ENCODE measurements at places on chromosomes 16 and 17.
A peak's percentile ranks its signal among the peaks of the same experiment; 100 is the strongest.

GRCh38 chr16:9258423-9259051 is 167.1 kb downstream of the HAPSTR1 start:
- peak; percentile 75 for DNase-seq

DNA sequence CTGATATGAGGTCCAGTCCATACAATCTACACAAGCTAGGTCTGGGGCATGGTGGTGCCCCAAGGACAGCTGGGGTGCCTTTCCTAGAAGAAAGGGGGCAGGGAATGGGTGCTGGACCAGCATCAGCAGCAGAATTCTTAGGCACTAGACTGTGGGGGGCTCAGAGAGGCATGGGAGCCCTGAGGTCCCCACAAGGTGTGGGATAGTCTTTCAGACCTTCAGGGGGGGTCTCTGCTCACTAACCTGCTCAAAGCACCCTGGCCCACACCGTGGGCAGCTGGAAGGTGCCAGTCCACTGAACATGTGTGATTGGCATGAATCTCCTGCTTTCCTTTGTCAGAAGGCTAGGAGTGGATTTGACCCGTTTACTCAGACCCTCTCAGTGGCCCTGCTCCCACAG is 26.1 kb upstream of the C16orf78 start:
- DNase-seq = no peak

GRCh38 chr17:17051791-17052461 is 9.7 kb downstream of the MPRIP start:
- DNase-seq = peak; percentile 8

GRCh38 chr16:81836279-81837054 is 57.4 kb downstream of the PLCG2 start:
- no peak for DNase-seq

GRCh38 chr16:2004795-2005517 is 4.7 kb downstream of the ZNF598 start:
- DNase-seq = no peak

GRCh38 chr16:3289998-3290673 is 6.8 kb downstream of the ZNF263 start:
- no peak for DNase-seq

- peak; percentile 80 for DNase-seq
These were observed at the start of gene MMP2 for GRCh38 chr16:55478827-55479429. MMP2 (plus strand) TSS chr16:55479198; CDS start chr16:55479480, 282 bp downstream.

DNA sequence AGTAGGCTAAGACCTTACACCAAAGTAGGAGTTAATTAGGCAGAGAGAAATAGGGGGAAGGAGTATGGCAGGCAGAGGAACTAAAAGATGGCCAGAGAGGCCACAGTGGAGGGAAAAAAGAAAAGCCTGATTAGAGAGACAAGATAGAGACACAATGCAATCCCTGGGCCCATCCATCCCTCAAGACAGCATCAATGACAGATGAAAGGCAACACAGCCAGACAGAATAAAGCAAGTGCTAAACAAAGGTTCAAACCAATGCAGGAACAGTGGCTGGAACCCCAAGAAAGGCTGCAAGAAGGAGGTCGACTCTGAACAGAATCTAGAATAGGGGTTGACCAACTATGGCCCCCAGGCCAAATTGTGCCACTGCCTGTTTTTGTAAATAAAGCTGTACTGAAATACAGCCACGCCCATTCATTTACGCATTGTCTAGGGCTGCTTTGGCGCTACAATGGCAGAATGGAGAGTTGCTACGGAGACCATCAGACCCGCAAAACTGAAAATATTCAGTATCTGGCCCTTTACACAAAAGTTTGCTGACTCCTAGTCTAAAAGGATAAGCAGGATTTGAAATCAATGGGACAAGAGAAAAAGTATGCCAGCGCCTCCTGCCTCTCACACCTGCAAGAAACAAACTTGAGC is 473.3 kb upstream of the PSMD7 start:
- no peak for DNase-seq

GRCh38 chr16:54110016-54110981 is 176.3 kb downstream of the IRX3 start:
- DNase-seq = no peak

- no peak for DNase-seq
These were observed 61.9 kb upstream of the GSE1 start for GRCh38 chr16:85550953-85551924.

GRCh38 chr17:77127735-77128361 is 12.9 kb upstream of the SEC14L1 start:
- no peak for DNase-seq

DNA sequence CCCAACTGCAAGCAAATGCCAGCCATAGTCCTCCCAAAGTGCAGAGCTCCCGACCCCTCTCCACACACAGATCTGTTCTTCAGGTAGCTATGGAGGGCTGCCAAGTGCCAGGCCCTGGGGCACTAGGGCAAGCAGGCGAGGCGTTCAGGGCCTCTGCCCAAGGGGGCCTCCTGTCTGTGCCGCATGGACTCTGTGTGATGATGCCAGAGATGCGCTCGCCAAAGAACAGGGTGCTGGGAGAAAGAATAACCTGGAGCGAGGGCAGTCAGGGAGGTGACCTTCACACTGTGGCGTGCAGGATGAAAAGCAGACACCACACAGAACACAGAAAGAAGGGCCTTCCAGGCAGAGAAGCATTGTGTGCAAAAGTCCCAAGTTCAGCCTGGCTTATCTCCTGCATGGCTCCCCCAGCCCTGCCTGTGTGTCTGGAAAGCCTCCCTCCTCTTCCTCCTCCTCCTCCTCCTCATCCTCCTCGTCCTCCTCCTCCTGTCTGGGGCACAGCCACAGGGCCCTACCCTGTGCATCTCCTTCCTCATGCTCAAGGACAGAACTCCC is 44.2 kb downstream of the PEMT start:
- DNase-seq = no peak

- peak; percentile 89 for DNase-seq
These were observed 12.3 kb downstream of the GLIS2 start for GRCh38 chr16:4328046-4328781.

- DNase-seq = no peak
These were observed 114.6 kb downstream of the PITPNC1 start for GRCh38 chr17:67491681-67492024.

DNA sequence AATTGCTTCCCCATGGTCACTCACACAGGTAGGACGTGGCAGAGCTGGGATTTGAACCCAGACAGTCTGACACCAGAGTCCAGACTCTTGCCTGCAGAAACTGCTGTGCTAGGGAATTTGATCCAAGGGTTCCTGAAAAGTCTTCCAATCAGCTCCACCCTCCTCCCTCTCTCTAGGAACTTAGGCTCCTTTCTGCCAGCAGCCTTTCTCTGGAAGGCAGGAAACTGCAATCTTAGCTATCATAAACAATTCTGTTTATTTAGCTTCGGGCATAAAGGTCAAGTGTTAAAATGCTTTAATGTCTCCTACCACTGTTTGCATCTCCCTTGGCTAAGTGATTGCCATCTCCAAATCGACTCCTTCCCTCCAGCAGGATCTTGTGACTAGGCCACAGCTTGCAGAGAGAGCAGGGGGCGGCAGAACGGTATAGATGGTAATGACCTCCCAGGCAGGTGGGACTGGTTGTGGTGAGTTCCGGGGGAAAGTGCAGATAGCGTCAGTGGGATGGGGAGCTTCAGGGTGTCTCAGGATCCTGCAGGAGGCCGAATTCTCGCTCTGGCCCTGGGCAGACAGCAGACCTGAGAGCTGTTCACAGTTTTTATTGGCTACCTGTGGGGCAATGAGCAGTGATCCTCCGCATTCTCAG is 882.4 kb upstream of the EEF2KMT start:
- no peak for DNase-seq

DNA sequence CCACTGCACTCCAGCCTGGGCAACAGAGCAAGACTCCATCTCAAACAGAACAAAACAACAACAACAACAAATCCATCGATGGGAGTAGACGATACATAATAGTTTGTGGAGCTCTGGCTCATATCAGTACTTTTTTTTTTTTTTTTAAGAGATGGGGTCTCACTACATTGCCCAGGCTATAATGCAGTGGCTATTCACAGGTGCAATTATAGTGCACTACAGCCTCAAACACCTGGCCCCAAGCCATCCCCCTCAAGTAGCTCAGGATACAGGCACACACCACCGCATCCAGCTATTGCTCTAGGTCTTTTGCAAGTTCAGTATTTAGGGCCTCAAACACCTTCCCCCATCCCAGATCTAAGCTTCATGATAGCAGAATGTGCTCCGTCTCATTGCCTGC is 110.6 kb downstream of the KATNIP start:
- DNase-seq = no peak

GRCh38 chr16:21613361-21613760 is 14.0 kb downstream of the METTL9 start:
- DNase-seq = no peak

DNA sequence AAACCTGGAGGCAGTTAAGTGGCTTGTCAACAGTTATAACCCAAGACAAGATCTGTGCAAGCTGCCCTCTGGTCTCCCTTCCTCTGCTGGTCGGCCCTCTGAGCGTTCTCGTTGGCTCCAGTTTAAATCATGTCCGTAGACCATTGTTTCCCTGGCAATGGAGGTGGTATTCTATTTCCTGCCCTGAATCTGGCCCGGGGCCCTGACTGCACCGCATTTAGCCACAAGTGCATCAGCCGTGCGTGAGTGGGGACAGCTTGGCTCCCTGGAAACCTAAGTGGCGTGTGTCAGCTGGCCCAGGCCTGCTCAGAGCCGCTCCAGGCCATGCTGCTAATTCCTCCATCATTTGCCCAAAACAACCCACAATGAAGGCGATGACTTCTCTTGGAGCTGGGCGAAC is 15.0 kb upstream of the MYLK3 start:
- no peak for DNase-seq

DNA sequence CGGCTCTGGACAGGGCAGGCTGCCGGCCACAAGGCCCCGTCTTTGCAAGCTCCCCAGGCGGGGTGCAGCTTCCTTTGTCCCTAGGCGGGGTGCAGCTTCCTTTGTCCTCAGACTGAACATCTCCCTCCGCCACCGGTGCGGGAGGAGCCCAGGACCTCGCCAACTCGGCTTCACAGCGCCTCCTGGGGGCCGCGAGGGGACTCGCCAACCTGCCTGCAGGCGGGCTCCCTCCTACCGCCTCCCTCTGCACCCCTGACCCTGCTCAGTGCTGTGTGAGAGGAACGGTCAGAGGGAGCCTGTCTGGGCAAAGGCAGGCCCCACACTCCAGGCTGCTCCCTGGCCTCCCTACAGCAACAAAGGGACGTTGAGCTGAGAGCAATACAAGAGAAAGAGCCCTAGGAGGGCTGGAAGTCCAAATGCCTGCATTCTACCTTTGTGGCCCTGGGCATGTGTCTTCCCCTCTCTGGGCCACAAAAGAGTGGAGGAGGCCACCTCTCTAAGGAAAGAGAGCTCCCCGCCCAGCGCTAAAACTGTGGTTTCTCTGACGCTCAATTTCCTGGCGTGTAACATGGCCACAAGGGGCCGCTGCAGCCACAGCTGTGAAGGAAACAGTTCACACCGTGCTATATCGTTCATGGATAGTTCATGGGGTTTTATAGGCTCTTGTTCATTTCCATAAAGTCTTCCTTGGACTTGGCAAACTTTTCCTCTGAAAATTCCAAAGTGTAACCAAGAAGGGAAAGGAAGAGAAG is 20.9 kb upstream of the KRT19 start:
- peak; percentile 91 for DNase-seq

DNA sequence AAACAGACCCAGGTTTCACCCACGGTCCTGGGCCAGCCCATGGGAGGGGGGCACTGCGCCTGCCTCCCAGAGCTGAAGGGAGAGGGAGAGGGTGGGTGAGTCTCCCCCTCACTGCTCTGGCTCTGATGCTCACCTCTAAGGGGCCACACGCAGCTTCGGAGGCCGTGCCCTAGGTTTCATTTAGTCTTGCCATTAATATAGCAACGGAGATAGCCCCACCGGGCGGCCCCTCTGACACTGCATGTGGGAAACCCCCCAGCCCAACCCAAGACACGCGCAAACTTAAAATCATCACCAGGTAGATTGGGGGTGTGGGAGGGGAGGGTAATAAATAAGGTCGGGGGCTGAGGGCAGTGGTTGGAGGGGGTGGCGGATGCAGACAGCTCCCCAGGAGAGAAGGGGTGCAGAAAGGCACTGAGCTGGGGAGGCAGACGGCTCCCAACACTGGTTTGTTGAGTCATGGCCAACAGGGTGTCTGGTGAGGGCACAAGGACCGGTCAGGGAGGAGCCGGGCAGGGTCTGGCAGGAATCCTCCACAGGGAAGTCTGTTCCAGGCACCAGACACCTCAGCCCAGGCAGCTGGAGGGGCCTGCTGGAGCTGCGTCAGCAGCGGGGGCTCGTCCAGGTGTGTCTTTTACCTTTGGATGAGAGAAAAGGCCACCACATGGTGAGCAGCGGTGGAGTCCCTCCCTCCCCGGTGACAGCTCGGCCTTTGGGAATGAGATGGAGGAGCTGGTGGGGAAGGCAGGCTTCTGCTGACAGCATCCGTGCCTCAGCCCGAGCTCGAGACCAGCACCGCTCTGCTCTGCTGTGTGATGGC is 32.0 kb upstream of the DOC2B start:
- peak; percentile 7 for DNase-seq

GRCh38 chr17:76561332-76561731 is 21.5 kb downstream of the PRCD start:
- DNase-seq = no peak

- no peak for DNase-seq
These were observed 21.8 kb downstream of the CEP131 start for GRCh38 chr17:81200695-81201580.

DNA sequence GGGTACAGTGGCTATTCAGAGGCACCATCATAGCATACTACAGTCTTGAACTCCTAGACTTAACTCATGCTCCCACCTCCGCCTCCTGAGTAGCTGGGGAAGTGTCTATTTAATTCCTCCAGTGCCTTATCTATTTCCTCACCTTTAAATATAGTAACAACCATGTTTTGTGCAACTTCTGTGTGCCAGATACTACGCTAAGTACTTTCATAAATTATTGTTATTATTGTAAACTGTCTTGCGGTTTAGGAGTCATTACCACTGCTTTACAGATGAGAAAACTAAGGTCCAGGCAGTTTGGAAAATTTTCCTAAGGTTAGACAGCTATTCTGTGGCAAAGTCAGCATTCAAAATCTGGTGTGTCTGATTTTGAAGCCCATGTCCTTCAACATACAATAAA is 359.1 kb upstream of the XYLT1 start:
- no peak for DNase-seq

- no peak for DNase-seq
These were observed 57.5 kb downstream of the SLFN11 start for GRCh38 chr17:35315971-35316370.

DNA sequence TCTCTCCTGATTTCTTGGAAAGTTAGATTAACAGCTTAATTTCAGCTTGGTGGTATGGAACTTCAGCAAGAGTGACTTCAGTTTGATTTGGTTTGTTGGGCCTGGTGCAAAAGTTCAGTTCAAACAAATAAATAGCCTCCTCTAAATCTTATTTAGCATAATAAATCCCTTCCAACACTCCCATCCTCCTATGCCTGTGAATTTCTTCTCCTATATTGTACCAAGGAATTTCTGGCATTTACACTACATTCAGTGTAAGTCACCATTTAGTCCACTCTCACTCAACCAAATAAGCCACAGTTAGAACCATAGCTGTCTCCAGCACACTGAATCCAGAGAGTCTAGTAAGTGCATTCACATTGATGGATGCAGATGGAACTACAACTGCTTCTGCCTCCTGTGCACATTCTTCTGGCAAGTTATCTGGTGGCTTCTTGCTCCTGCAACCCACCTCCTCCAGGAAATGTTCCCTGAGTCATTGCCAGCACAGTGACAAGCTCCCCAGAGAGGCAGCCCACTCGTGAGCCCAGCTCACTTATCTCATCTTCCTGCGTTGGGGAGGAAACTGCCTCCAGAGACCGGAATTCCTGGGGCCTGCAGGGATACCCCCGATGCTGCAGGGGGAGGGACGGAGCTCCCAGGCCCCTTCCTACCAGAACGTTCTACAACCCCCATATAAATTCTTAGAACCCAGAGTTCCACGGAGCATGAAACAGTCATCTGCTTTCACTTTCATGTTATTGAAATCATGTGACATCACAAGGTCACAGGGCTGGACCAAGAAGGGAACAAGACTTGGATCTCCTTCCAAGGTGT is 318.3 kb downstream of the PHKB start:
- no peak for DNase-seq

Data from WTC11 (cell line).